ENCODE measurements at places on chromosomes 1 and 21.

GRCh38 chr21:34726627-34727337 lies 58.0 kb downstream of the CLIC6 start:
- no peak for DNase-seq

- no peak for DNase-seq
Measured at GRCh38 chr21:16372586-16372985, 642.8 kb downstream of the USP25 start.

- no peak for DNase-seq
Measured at GRCh38 chr1:193283016-193283415, 96.6 kb upstream of the B3GALT2 start.

DNA sequence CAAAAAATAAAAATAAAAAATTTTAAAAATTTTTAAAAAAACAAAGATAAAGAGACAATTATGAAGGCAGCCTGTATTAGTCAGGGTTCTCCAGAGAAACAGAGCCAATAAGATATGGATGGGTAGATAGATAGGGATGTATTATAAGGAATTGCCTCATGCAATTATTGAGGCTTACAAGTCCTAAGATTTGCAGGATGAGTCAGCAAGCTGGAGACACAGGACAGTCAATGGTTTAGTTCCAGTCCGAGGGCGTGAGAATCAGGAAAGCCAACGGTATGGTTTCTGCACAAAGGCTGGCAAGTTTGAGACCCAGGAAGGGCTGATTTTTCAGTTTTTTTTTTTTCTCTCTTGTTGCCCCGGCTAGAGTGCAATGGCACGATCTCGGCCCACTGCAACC lies 24.1 kb upstream of the EIF4G3 start:
- no peak for DNase-seq

- no peak for DNase-seq
Measured at GRCh38 chr1:178037510-178038253, 56.2 kb upstream of the RASAL2 start.

DNA sequence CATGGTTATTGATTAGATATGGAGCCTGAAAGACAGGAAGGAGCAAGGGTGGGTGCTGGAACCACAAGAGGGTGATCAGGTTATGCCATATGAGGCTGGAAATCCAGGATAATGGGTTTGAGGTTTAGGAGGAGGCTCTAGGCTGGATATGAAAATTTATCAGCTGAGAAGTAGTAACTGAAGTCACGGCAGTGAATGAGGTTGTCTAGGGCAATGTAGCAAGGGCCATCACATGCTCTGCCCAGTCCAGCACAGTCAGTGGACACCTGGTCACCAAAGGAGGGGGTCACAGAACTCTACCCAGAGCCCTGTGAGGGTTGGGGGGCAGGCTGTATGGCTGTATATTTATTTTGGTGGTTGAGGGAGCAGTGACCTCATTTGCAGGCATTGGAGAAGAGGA lies 10.5 kb upstream of the TMEM61 start:
- DNase-seq = no peak

Data from Karpas-422 (cell line).